ENCODE measurements at places on chromosomes 13 and 19. TPM values are rescaled to one million over a fixed set of nuclear protein-coding genes. Genes with fewer than 3 reads are reported as not detected.

ZNF93 gene
- 34.8 TPM for total RNA-seq

BCAM gene
- total RNA-seq: 15.5 TPM

PTGIR gene
- total RNA-seq: not detected

ALOX5AP gene
- 0.73 TPM for total RNA-seq

GPR180 gene
- 12.0 TPM for total RNA-seq

ERFL gene
- total RNA-seq: not detected

ZNF66 gene
- total RNA-seq: 13.5 TPM

DNA sequence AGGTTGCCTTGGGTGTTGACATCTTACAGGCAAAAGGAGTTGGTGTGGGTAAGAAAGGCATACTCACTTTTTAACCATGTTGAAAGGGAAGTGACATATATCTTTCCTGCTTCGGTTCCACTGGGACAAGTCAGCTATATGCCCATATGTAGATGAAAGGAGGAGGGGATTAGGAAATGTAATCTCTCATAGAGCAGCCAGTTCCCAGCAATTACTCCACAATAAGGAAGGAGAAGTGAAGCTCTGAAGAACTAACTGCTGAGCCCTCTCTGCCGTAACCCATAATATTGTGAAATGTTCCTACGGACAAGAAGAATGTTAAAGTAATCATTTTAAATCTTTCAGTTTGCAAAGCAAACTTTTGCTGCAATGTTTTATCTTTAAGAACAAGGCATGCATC is 82.2 kb downstream of the EDNRB start:
- no peak for DNase-seq

DNA sequence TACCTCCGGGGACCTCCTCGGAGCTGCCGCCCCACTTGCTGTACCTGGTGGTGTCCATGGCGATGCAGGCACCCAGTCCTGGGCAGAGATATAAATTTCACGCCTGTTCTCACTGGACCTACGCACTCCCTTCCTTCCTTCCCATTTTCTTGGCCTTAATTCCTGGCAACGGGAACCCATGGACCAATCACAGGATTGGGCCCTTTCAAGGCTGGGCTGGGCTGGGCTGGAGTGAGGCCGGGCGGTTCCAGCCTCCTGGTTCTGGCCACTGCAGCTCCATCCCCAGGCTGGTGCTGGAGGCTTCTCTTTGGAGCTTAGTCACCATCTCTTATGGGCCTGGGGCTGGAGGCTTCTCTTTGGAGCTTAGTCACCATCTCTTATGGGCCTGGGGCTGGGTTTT is at the start of gene CLEC4G:
TSS of gene CLEC4G (minus strand) at position 66 of the 400 bp plus-strand sequence. CDS start at position 58, 8 bp downstream.
- DNase-seq: no peak

- peak; percentile 36 for DNase-seq
Measured at GRCh38 chr13:49791315-49791710, 1.2 kb downstream of the KPNA3 start.

DNA sequence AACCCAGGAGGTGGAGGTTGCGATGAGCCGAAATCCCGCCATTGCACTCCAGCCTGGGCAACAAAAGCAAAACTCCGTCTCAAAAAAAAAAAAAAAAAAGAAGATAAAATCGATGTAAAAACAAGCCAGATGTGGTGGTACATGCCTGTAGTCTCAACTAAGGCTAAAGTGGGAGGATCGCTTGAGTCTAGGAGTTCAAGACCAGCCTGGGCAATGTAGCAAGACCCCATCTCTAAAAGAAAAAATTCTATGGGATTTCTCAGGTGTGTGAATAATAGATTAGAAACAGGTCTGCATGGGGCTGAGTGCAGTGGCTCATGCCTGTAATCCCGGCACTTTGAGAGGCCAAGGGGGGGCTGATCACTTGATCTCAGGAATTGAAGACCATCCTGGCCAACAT is 11.1 kb downstream of the PGPEP1 start:
- no peak for DNase-seq

DNA sequence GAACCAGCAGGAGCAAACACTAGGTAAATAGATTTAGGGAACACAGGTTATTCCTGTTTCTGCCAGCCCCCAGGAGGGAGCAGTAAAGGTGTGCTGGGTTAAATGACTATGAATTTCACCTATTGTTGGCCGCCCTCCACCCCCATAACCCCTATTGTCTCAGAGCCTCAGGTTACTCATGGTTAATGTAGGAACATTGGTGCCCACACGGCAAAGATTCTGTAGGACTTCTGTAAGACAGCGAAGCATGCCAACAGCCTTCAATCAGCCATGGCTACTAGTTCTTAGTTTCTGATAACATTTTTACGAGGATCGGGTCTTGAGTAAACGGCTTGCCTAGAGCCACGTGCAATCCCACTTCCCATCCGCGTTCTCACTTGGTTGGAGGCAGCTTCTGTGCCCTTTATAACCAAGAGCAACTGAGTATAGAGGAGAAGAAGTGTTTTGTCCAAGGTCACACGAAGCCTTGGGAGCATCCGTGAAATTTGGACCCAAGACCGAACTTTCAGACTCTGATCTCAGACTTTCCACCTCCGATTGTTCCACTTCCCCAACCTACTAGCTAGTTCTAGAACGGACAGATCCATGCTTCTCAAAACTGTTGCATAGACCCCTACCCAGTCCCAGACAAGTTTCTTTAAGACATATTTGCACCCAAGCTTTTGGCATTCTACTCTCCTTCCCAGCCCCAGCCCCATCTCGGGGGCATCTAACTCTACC is 5.1 kb upstream of the CACNG8 start:
- DNase-seq: no peak

DNA sequence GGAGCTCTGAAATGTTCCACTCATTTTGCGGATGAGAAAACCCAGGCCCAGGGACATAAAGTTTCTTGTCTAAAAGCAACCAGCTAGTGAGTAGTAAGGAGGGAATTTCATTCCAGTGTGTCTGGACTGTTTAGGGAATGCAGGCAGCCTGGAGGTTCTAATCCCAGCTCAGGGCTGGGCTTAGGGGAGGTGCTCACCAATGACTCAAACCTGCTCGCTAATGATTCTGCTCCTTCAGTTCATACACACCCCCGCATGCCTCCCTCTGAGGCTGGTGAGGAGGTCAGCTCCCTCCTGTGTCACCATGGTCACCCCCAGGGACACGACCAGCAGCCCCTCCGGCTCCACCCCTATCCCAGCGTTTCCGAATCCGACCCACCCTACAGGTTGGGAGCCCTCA is 34.6 kb downstream of the CYP4F2 start:
- no peak for DNase-seq

- DNase-seq: no peak
Measured at GRCh38 chr19:12946731-12947496, 1.3 kb downstream of the RAD23A start.

GRCh38 chr13:31930901-31931522 is 100.6 kb upstream of the FRY start:
- DNase-seq: no peak

DNA sequence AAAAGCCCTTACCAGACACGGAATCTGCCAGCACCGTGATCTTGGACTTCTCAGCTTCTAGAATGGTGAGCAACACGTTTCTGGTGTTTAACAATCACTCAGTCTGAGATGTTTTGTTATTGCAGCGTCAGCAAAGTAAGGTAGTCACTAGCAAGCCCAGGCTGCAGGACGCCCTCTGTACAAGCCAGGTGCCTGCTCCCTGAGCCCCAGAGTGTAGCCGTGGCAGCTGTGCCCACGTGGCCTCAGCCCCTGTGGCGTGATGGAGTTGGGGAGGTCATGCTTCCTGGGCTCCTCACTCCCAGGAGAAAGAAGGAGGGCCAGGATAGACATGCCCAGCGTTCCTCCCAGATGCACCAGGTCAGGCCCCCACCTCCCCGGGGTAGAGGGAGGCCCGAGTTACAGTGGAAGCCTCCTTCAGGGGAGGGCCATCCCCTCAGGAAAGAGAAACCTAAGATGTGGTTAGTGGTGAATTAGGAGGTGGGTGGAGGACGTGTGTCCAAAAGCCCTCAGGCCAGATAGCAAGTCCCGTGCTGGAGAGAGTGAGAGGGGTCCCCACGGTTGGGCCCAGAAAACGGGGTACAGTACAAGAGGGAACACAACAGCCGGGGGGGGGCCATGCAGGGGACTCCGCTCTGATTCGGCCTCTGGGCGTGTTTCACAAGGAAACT is 169.6 kb upstream of the SOX1 start:
- no peak for DNase-seq

- no peak for DNase-seq
Measured at GRCh38 chr13:31765138-31765785, 25.9 kb downstream of the RXFP2 start.

DNA sequence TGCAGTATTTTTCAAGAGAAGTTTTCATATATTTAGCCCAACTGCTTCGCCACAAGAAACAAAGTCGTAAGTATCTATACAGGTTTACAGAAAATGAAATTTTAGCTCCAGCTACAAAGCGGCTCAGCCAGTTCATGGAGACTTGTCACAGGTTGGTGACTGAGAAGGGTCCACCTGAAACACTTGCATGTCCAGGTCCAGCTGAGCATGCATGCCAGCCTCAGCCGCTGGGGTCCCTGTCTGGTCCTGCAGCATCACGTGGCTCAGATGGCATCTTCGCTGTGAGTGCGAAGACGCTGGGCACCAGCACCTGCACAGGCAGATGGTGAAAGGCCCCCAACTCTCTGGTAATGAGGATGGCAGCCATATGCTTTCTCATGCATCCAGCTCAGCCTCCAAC is 63.8 kb downstream of the SHISA2 start:
- no peak for DNase-seq

- DNase-seq: no peak
Measured at GRCh38 chr19:47113850-47114651, 475 bp upstream of the ZC3H4 start.
